Left ventricle myocardium superior (tissue), 1 donor: ENCODE measurements at places on chromosomes 2 and 18.

DNA sequence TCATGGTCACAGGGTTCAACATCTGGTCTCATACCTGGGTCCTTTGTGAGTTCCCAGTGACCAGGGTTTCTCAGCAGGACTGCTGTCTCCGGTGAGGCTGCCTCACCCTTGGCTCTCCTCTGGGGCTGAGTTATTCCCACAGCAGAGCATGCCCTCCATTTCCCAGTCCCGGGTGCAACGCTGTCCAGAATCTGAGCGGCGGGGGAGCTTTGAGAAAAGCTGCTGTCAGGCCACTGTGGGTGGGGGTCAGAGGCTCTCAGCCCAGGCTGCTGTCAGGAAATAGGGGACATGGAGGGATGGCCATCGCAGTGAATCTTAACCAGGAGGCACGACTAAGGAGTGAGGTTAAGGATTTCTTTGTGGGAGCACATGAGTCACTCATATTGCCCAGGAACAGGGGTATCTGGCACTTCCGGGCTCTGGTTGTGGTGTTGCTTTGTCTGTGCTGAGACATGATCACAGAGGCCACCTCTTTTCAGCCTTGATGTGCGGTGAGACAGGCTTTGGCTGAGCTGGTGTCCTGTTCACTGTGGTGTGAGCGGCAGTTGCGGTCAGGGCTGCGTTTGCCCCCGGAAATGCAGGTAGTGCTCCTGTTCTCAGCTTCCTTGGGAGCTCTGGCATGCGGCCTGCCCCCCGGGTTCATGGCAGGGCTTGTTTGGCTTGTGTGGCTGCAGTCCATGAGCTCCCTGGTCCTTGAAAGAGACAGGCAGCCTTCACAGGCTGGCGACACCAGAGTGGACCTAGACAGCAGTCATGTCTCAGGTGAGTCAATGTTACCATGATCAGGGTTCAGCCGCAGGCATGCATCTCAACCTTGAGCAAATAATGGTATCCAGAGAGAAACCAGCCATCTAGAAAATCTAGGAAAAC, 310.7 kb upstream of the MYT1L start:
- no peak for DNase-seq

- DNase-seq = no peak
Measured at GRCh38 chr2:220417503-220417902, 790.1 kb downstream of the SLC4A3 start.

DNA sequence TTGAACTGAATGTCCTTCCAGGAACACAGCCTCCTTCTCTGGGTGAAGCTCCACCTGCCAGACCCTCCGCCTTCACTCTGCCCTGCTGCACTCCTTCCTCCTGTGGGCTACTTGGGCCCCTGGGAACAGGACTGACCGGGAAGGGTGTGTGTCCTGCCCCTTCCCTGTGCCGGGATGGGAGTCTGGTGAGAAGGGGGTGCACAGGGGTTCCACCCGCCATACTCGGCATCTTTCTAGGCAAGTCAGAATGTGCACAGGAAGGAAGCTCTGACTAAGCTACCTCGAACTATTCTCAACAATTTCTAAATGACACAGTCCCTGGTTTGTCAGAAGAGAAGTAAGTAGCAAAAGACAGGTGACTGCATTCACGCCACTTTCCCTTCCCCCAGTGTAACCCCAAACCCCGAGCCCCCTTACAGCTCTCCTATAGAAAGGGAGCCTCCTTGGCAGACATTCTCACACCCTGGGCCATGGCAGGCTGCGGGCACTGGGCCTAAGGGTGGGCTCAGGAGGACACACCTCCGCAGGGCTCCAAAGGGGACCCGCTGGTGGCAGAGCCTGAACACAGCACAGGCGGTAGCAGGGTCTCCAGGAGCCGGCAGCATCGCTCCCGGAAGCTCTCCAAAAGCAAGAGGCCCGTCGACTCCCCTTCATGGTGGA, 184.1 kb downstream of the HDAC4 start:
- peak; percentile 18 for DNase-seq

DNA sequence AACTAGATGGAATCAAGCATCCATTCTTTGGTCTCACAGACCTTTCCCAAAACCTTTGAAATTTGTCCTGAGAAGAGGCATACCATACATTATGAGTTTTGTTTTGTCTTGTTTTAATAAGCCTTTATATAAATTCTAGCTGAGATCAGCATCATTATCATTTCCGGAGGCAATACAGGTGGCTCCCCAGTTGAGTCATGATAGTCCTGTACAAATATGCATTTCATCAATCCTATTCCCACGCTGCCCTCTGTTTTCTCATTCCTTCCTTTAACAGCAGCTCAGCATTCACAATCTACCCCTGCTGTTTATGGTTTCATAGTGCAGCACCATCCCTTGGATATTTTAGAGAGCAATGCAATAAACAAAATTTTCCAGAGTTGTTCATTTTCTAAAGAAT, 216.7 kb downstream of the TXNL1 start:
- DNase-seq = no peak

GRCh38 chr2:129903586-129904425, 75.7 kb upstream of the RAB6C start:
- no peak for DNase-seq

GRCh38 chr18:3594760-3595368, 144.9 kb downstream of the TGIF1 start:
- DNase-seq = no peak

DNA sequence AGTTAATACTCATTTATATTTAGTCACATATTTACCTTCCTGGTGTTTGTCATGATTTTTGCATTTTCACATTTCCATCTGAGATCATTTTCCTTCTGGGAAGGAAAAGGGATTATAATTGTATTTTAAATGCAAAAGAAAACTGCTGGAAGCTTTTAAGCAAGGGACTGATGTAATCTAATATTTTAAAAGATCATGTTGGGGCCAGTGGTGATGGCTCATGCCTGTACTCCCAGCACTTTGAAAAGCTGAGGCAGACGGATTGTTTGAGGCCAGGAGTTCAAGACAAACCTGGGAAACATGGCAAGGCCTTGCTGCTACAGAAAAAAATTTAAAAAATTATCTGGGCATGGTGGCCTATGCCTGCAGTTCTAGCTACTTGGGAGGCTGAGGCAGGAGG, 149.0 kb downstream of the MIB1 start:
- DNase-seq = no peak

DNA sequence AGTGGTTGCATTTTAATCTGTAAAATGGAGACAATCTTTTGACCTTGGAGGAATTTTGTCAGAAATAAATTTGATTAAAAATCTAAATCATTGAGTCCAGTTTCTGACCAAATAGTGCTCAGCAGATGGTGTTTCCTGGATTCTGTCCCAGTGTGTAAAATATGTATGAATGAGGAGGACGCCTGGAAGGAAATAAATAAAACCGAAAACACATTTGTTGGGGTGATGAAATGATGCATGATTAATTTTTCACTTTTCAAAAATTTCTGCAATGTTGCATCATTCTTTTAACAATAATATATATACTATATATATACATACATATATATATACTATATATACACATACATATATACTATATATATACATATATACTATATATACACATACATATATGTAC, 261.1 kb upstream of the TRIB2 start:
- DNase-seq = no peak

DNA sequence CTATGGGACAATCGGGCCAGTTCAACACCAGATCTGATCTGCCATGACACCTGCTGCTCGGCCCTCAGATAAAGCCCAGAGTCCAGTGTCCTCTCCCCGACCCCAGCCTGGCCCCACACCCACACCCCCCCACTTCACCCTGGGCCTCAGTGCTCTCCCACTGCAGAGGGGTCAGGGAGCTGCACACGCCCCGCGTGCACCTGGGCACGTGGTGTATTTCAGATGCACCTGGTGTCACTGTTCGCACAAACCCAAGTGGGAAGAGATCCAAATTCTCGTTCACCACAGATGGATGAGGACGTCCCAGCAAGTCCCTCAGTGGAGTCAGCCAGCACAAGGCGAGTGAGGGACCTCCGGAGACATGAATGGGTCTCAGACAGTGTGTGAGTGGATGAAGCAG, 161.3 kb downstream of the RTP5 start:
- no peak for DNase-seq

DNA sequence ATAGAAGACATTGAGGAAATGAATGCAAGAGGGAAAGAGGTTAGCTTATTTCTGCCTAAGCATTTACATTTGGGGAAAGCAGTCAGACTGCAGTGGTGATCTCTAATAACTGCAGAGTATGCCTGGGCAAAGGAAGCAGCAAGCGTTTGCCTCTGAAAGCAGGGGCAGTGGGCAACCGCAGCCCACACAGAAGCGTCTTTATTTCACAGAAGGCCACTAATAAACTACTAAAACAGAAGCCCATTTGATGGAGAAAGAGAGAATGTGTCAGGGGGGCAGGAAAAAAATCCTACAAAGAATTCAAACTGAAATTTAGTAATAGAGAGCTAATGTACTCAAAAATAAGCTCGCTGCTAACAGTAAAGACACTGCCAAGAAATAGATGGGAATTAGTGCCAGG, 53.1 kb downstream of the LRRTM4 start:
- DNase-seq = no peak
